ENCODE measurements at places on chromosomes 6 and 20.

DNA sequence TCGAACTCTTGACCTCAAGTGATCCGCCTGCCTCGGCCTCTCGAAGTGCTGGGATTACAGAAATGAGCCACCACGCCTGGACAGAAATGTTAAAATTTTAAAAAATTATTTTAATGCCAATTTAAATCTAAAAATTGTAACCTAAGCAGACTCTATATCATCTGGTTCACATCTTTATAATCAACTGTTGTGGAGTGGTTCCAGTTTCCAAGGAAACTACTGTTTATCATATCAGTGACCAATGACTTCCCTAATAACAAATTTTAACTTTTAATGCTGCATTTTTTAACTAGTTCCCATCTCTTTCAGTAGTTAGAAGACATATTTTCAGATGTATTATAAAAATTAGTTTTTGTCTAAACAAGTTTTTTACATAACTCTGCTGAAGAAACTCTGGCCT lies 5.2 kb upstream of the BTN3A2 start:
- DNase-seq, result no peak

DNA sequence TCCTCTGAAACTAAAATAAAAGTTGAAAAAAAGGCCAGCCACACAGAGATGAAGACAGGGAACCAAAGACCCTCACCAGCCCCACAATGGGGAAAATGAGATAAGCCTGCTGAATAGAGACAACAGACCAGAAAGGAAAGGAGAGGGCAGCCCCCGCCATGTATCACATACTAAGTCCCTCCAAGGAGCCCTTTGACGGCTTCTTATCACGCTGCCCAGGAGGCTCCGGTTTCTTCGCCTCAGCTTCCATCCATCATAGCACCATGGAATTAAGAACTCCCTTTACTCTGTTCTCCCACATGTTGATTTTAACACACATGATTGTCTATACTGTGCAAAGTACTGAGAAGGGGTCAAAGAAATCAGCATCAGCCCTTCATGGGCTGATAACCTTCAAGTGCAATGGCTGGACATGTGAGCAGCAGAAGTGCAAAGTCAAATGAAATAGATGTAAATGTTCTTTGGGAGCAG lies 54.9 kb downstream of the MAP3K5 start:
- DNase-seq, result no peak

DNA sequence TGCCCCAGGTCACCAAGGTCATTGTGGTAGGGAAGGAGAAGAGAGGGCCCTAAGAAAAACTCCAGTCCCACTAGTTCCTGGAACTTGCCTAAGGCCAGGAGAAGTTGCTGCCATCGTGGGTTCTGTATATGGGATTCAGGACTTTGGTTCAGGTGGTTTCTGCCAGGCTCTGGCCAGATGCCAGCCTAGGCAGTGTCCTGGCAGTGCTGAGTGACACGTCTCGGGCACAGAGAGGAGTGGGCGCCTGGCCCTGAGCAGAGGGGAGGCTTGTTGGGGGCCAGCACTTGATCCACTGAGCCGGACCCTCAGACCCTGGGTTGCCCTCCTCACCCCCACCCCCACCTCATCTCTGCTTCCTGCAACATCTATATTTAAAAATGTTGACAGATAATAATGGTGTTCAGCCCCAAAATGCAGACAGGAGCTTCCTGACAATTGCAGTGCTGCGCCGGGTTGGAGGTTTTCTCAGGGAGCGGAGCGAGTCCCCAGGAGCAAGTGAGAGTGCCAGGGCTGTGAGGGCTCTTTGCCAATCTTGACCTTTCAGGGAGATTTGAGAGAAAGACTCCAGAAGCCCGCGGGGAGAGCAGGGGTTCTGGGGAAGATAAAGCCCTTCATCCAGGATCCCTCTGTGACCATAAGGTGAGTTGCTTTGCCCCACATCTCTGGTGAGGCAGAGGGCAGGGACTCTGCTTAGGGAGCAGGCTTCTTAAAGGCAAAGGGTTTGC lies 71.9 kb downstream of the PHACTR3 start:
- no peak for DNase-seq

DNA sequence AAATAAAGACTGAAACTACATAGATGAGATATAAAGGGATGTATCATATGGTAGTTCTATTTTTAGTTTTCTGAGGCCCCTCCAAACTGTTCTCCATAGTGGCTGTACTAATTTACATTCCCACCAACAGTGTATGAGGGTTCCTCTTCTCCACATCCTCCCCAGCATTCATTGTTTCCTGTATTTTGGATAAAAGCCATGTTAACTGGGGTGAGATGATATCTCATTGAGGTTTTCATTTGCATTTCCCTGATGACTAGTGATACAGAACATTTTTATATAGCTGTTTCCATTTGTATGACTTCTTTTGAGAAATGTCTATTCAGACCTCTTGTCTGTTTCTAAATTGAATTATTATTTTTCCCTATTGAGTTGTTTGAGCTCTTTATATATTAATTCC lies 229.3 kb downstream of the RFPL4B start:
- no peak for DNase-seq

DNA sequence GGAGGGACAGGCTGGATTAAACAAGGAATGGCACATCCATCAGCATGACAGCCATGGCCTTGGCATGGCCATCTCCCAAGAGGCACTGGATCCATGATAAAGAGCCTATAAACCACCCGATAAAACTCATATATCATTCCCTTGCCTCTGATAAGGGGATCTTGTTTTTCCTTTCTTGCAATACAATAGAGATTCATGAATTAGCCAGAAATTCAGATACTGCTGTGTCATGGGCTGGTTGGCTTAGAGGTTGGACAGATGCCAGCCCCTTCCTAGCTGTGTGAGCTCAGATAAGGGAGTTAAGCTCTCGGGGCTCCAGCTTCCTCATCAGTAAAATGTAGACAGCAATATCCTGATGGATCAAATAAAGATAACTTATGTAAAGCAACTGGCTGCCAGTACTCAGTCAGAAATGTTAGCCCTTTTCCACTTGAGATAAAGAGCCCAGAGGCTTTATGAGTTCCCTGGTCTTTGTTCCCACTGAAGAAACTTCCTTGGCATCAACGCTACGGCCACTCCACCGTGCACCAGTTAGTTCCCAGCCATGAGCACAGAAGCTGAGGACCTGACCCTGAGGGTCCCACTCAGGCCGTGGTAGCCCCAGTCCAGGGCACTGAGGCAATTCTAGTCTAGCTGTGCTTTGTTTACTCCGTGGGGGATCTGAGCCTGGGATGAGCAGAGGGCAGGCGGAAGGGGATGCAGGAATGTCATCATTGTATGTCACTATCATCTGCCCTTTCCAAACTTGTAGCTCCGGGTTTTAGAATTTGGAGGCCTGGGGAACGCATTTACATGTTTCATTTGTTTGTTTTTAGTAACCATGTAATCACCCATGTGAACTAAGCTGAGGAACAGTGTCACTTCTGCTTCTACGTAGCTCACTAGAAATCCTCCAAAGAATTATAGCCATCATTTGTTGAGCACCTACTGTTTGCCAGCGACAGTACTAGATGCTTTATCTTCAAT lies 67.2 kb upstream of the TBC1D7 start:
- DNase-seq, result peak; percentile 48

DNA sequence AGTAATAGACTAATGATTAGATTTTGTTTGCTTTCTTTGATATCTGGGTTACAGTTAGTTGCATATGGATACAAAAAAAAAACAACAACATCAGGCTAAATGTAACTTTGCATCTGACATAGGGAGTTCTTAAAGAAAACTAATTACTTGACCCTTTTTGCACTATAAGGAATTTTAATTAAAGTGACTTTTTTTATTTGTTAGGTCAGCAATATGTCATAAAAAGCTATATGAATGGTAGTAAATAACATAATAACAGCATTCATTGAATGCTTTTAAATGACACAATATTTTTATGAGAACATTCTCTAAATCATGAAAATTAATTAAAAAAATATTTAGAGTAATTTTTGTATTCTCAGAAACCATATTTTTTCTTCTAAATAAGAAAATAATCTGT lies 183.6 kb downstream of the GRIK2 start:
- DNase-seq, result no peak

DNA sequence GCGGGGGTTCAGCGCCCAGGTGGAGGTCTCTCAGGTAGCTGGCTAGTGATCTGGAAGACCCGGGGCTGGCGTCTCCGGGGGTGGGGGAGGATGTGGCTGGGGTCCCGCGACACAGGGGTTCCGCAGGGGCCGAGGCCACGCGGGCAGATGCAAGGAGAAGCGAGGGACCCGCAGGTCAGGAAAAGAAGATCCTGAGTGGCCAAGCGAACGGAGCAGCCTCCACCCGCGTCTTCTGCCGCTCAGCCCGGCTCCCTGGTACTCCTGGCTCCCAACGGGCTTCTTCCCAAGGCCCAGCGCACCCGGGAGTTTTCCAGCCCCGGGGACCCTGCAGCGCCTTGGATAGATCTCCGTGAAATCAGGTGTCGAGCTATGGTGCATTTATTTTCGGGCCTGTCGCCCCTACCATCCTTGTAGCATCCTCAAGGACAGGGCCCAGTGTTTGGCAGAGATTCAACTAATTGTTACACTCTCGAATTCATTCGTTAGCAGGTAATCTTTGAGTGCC lies 682 bp upstream of the CHD6 start:
- no peak for DNase-seq

- DNase-seq, result no peak
These were observed 16.8 kb upstream of the SIRPB1 start for GRCh38 chr20:1636621-1637020.

- DNase-seq, result no peak
These were observed 50.5 kb upstream of the SPDEF start for GRCh38 chr6:34606477-34607265.

GRCh38 chr20:54631059-54631458 lies 155.7 kb downstream of the DOK5 start:
- no peak for DNase-seq

GRCh38 chr6:153957394-153957793 lies 81.6 kb upstream of the OPRM1 start:
- DNase-seq, result no peak

DNA sequence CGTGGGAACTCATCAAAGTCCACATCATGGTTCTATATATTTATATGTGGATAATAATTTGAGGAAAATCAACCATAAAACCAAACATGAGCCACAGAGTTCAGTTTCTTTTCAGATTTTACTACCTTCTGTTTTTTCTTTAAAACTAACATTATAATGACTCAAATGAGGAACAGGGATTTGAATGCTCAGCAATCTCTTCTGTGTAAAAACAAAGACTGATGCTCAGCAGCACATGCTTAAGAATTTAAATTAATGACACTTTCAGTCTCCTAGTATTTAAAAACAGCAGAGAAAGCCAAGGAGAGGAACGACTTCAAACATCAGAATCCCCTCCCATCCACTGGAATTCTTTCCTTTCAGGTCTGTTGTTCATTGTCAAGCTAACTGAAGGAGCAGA lies 72.7 kb downstream of the PSMG4 start:
- no peak for DNase-seq

GRCh38 chr6:13697857-13698256 lies 13.8 kb downstream of the RANBP9 start:
- DNase-seq, result no peak

GRCh38 chr20:2602046-2602735 lies 50.2 kb upstream of the NOP56 start:
- DNase-seq, result peak; percentile 22

DNA sequence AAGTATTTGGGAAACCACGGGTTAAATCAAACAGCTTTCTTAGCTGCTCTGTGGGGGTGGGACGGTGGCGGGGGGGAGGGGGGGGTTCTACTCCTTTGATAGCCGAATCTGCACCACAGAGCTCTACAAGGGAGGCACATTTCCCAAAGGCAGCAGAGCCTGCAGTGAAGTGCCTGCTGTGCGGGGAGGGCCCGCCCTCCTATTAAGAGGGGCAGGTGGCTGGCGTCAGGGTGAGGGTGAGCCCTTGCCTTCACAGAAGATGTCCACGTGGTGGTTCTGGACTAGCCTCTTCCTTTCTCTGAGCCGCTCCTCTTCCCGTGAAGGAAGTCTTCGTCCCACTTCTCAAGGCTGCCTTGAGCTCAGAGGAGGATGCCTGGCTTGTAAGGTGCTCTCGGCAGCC lies 174.9 kb upstream of the THBS2 start:
- DNase-seq, result peak; percentile 74

GRCh38 chr6:99495466-99495865 lies 19.8 kb downstream of the USP45 start:
- DNase-seq, result no peak

DNA sequence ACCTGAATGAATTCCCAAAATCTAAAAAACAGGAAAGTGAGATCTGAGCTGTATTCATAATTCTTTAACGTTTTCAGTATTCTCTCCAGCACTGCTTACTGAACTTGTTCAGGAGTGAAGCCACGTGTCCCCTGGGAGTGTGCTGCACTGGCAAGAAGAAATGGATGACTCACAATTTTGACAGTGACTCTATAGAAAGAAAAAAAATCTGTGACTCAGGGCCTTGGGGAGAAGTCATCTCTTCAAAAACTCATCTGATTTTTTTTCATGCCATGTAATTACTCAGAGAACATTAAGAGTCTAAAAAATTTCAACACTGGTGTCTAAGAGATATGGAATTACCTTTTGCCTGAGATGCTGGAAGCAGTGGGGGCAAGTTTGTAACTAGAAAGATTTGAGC lies 39.7 kb downstream of the ANKEF1 start:
- DNase-seq, result no peak
